Activated CD8-positive, alpha-beta T cell treated with anti-CD3 and anti-CD28 coated beads, Interleukin-2, amount 10 ng/mL, durations not matched to agents 7 days and 5 days (primary cell): ENCODE measurements at places on chromosomes 12 and 14. TPM values are rescaled to one million over a fixed set of nuclear protein-coding genes. Genes with fewer than 3 reads are reported as not detected.
A peak's percentile ranks its signal among the peaks of the same experiment; 100 is the strongest.

GRCh38 chr12:119842380-119842779 lies 34.7 kb downstream of the CIT start:
- no peak for DNase-seq
- no peak overlapping the region for H3K27ac ChIP-seq
- no peaks in the 10 kb centered on the region for H3K4me1 ChIP-seq
- H3K4me3 ChIP-seq: no peak overlapping the region

L2HGDH gene
- total RNA-seq: 13.6 TPM

IL23A gene
- total RNA-seq: 3.5 TPM

DNA sequence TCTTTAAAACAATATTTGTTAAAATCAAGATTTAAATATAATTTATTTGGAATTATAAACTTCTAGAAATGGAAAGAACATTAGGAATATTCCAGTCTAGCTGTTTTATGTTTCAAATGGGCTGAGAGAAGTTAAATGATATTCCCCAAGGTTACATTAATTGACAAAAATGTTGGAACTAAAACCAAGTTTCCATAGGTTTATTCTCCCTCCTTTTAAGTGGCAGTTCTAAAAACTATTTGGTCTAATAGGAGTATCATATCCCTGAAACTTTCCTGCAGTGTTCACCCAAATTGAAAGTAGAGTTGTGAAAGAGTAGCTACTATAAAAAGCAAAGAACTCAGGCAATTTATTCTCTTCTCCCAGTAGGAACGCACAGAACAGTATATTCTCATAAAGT lies 1185.5 kb downstream of the LRFN5 start:
- no peak for DNase-seq
- no peaks in the 10 kb centered on the region for H3K27me3 ChIP-seq
- H3K4me1 ChIP-seq: no peaks in the 10 kb centered on the region
- H3K36me3 ChIP-seq: no peaks in the 10 kb centered on the region
- H3K27ac ChIP-seq: no peak overlapping the region

- no peaks in the 10 kb centered on the region for H3K27me3 ChIP-seq
- no peak overlapping the region for H3K27ac ChIP-seq
- no peak overlapping the region for H3K4me3 ChIP-seq
Measured at GRCh38 chr14:71538288-71538687, 393.9 kb upstream of the RGS6 start.

GRCh38 chr14:36948157-36948859 lies 224.1 kb downstream of the SLC25A21 start:
- no peak overlapping the region for H3K4me3 ChIP-seq
- no peaks in the 10 kb centered on the region for H3K4me1 ChIP-seq
- H3K27me3 ChIP-seq: no peaks in the 10 kb centered on the region
- H3K27ac ChIP-seq: no peak overlapping the region

CKB gene
- total RNA-seq: 2.2 TPM

GRCh38 chr12:97471194-97471593 lies 8.6 kb downstream of the RMST start:
- DNase-seq: no peak
- H3K27me3 ChIP-seq: peaks cover 6% of the 10 kb centered on the region
- no peak overlapping the region for H3K27ac ChIP-seq
- no peak overlapping the region for H3K4me3 ChIP-seq

GRCh38 chr14:70907176-70907995 lies at the start of gene PCNX1:
Gene PCNX1 (plus strand): TSS chr14:70907459. CDS start chr14:70907851, 392 bp downstream.
- peak within 1 kb of the TSS; percentile 93 for H3K27ac ChIP-seq
- peak within 1 kb of the TSS; percentile 82 for H3K4me3 ChIP-seq
- H3K36me3 ChIP-seq: peaks cover 18% of the 10 kb centered on the region

DNA sequence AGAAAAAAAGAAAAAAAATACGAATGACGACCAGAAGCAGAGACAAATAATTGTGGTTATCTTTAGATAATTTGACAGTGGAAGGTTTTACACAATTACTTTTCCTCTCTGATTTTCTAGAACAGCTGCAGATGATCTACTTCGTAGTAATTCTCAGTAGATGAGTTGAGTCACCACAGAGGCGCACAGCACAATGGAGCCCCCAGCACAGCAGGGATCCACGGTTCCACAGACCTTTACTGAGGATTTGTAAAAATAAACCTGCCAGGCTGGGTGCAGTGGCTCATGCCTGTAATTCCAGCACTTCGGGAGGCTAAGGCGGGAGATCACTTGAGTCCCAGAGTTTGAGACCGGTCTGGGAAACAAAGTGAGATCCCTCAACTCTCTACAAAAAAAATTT lies 29.3 kb downstream of the AMN start:
- peaks cover 25% of the 10 kb centered on the region for H3K4me1 ChIP-seq
- no peaks in the 10 kb centered on the region for H3K27me3 ChIP-seq
- no peaks in the 10 kb centered on the region for H3K36me3 ChIP-seq
- no peak overlapping the region for H3K4me3 ChIP-seq

ADAMTS20 gene
- not detected for total RNA-seq
